ENCODE measurements at places on chromosomes 7 and 10. TPM values are rescaled to one million over a fixed set of nuclear protein-coding genes. Genes with fewer than 3 reads are reported as not detected.

- DNase-seq: no peak
- H3K4me3 ChIP-seq: no peak overlapping the region
These were observed 443.0 kb upstream of the MKI67 start for GRCh38 chr10:128568990-128569945.

GRCh38 chr10:117731121-117731791 lies 188.7 kb downstream of the EMX2 start:
- H3K4me3 ChIP-seq: no peak overlapping the region
- DNase-seq: no peak
- no peaks in the 10 kb centered on the region for H3K36me3 ChIP-seq
- H3K27ac ChIP-seq: no peak overlapping the region
- no peaks in the 10 kb centered on the region for H3K4me1 ChIP-seq
- H3K27me3 ChIP-seq: peaks cover 5% of the 10 kb centered on the region

DNA sequence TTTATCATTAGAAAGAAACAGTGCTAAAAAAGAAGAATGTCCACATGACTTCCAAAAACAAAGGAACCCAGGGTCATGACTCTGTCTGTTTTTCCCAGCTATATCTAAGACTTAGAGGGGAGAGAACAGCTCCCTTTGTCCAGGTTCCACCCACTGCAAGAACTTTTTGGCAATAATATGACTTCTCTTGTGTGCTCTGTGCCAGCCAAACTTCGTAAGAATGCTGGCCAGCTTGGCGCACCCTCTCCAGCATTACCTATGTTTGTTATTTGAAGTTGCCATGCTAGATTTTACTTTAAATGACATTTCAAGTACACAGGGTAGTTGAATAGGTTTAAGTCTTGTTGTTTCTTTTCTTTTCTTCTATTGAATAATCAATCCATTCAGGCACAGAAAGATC lies 371.4 kb downstream of the KCNMA1 start:
- H3K4me1 ChIP-seq: peaks cover 30% of the 10 kb centered on the region
- peak; percentile 61 for DNase-seq
- no peaks in the 10 kb centered on the region for H3K36me3 ChIP-seq
- H3K4me3 ChIP-seq: no peak overlapping the region

DNA sequence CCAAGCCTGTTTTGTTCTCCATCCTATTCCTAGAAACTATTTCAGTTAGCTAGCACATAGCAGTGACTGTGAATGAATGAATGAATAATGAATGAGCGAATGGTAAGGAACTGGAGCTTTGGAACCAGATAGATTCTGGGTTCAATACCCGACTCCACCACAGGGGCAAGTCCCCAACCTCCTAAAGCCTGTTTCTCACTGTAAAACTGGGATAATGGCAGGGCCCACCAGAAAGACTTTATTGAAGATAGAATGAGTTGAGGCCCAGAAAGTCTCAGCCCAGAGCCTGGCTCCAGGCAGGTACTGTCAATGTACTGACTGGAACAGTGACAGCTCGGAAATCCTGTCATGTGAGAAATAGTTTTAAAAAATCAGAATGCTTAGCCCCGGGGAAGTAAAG lies 1.1 kb upstream of the CDH23 start:
- no peak for DNase-seq
- no peaks in the 10 kb centered on the region for H3K4me1 ChIP-seq
- no peaks in the 10 kb centered on the region for H3K36me3 ChIP-seq
- H3K4me3 ChIP-seq: no peak overlapping the region

DNA sequence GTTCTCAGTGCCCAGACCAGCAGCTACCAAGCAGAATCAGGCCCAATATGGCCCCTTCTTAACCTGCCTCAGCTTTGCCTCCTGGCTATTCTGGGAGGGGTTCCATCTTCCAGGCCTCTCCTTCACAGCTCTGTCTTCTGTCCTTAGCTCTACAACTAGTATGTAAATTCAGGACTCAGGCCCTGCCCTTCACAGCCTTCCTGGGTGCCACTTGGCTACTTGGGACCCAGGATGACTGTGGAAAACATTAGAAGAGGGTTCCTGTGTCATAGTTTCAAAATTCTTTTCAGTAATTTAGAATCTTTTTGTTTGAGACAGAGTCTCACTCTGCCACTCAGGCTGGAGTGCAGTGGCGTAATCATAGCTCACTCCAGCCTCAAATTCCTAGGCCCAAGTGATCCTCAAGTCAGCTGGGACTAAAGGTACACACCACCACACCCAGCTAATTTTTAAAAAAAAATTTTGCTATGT lies 33.2 kb upstream of the PAPSS2 start:
- no peak overlapping the region for H3K4me3 ChIP-seq
- H3K4me1 ChIP-seq: no peaks in the 10 kb centered on the region
- H3K36me3 ChIP-seq: no peaks in the 10 kb centered on the region
- H3K27me3 ChIP-seq: no peaks in the 10 kb centered on the region

GRCh38 chr7:10889266-10889898 lies 84.3 kb upstream of the PHF14 start:
- H3K4me1 ChIP-seq: no peaks in the 10 kb centered on the region
- no peak overlapping the region for H3K4me3 ChIP-seq
- no peak overlapping the region for H3K27ac ChIP-seq
- no peak for DNase-seq

DNA sequence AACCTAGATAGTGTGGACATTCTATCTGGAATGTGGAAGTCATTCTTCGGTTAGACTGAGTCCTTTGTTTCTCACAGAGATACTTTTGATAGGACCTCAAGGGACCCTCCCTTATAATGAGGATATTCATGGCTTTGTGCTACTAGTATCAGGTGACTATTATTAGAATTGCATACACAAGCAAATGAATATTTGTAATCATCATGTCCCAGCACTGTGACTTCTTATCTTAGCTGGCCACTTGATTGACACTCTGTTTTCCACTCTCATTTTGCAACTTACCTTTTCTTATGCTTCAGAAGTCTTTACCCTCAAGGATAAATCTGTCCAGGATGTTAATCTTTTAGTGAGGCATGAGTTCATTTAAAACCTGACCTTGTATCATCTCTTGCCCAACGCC lies 268.2 kb upstream of the FZD1 start:
- H3K36me3 ChIP-seq: no peaks in the 10 kb centered on the region
- no peak for DNase-seq
- H3K27me3 ChIP-seq: no peaks in the 10 kb centered on the region
- H3K4me1 ChIP-seq: no peaks in the 10 kb centered on the region
- H3K27ac ChIP-seq: no peak overlapping the region

DNA sequence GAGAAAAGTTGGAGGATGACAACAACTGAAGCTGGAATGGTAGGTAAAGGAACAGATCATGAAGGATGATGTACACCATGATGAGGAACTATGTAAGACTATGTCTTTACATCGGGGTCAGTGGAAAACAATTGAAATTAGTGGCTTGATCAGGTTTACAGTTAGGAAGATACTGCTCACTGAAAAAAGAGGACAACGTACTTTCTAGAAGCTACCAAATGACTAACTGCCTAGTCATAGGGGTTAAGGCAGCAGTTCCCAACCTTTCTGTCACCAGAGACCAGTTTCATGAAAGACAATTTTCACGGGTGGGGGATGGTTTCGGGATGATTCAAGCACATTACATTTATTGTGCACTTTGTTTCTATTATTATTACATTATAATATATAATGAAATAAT lies 91.6 kb upstream of the ANKRD1 start:
- no peaks in the 10 kb centered on the region for H3K4me1 ChIP-seq
- H3K27me3 ChIP-seq: no peaks in the 10 kb centered on the region
- no peak overlapping the region for H3K27ac ChIP-seq

DNA sequence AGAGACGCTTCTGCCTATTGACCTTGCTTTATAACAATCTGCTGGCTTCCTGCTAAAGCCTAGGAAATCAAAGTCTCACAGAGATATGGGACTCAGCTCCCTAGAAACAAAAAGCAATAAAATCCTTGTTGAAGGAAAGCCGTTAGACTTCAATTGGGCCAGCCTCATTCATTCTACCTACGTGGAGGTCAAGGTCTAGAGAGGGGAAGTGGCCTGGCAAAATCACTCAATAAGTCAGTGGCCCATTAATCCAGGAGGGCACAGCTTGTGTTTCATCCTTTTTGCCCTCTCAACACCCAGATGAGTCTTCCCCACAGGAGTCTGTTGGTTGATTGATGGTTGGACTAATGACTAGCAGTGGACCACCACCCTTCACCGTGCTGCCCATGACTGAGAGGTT lies 40.5 kb upstream of the ACSL5 start:
- peaks cover 4% of the 10 kb centered on the region for H3K4me1 ChIP-seq
- H3K27ac ChIP-seq: no peak overlapping the region
- no peaks in the 10 kb centered on the region for H3K27me3 ChIP-seq

DNA sequence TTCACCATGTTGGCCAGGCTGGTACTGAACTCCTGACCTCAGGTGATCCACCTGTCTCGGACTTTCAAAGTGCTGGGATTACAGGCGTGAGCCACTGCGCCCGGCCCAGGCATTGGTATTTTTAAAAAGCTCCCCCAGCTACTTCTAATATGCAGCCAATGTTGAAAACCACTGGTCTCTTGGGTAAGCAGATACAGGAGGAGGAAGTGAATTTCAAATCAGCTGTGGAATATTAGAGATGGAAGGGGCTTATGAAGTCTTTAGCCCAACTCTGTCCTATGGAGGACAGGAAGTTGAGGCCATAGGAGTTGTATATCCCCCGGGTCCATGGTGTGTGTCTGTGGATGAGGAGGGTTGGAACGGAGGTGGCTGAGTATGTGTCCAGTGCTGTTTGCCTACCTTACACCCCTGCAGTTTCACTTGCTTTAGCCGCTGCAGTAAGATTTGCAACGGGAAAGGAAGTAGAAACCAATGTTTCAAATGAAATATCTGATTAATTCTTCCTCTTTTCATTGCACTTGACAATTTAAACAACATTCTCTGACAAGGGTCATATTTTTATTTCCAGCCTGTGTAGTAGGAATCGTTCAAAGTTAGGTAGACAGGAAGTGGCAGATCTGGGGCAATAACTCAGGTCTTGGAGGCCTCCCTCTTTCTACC lies 3.4 kb downstream of the PDE6C start:
- H3K27ac ChIP-seq: no peak overlapping the region
- no peaks in the 10 kb centered on the region for H3K27me3 ChIP-seq
- DNase-seq: no peak
- H3K4me3 ChIP-seq: no peak overlapping the region
- H3K4me1 ChIP-seq: no peaks in the 10 kb centered on the region

DNA sequence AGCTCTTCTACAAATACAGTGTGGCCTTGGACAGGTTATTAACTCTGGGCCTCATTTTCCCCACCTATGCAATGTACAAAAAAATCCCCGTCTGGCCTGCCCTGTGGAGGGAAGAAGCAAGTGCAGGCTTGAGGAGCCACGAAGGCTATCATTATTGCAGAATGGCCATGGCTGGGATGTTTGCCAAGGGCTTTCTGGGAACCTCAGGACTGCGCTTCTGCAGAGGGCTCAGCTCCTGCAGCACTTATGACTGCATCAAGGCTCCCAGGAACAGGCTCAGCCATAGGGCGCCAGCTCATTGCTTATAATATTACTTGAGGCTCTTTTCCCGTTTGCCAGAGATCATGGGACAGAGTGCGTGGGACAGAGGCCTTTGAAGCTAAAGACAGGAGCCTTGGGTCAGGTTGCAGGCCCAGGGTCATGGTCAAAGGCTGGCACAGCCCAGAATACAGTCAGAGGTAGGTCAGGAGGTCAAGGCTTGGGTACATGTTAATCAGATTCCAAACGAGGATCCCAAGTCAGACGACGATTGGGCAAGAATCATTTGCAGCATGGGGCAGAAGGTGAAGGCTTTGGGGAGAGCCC lies 20.6 kb upstream of the C10orf105 start:
- DNase-seq: no peak
- H3K4me3 ChIP-seq: no peak overlapping the region
- no peaks in the 10 kb centered on the region for H3K36me3 ChIP-seq
- H3K4me1 ChIP-seq: no peaks in the 10 kb centered on the region
- H3K27ac ChIP-seq: no peak overlapping the region

DNA sequence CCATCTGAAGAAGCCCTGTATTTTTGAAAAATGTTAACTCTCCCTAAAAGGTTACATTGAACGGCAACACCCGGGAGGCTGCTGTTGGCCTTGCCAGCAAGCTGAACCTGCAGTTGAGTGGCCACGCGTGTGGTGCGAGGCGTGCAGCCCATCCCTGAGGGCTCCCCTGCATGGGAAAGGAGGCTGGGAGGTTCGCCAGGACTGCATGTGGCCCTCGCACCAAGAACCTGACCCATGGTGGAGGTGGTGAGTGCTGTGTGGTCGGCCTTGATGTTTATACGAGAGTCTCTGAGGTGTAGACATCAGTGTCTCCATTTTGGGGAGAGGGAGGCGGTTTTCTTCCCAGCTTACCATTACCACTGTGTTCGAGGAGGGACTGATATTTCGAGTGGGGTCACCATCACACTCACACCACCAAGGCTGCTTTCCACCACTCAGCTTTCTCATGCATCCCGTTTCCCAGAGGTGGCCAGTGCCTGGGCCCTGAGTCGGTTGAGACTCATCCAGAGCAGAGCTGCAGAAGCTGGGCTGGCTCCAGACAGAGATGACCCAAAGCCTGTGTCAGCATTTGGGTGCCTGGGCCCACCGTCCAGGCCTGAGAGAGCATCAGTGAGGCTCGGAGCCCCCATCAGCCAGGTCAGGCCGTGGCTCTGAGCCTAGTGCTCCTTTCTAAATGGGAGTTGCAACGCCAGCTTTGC lies 222.6 kb downstream of the EBF3 start:
- no peaks in the 10 kb centered on the region for H3K4me1 ChIP-seq
- no peaks in the 10 kb centered on the region for H3K36me3 ChIP-seq
- no peaks in the 10 kb centered on the region for H3K27me3 ChIP-seq
- DNase-seq: no peak
- no peak overlapping the region for H3K27ac ChIP-seq

DNA sequence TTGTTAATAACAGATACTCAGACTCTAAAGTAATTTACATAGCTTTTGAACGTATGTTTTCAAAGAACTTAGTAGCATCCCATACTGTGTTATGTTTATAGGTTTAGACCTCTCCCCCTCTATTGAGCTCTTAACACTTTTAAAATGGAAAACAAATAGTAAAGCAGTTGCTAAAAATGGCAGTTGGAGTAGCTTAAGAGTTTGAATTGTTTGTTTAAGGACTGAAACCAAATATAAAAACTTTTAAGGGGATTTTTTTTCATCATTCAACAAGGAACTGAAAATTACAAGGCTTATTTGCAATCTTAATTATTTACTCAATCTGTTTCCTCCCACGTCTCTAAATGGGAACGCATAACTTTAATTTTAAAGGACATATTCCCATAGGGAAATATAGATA lies 1.6 kb upstream of the SPAG6 start:
- no peak overlapping the region for H3K27ac ChIP-seq
- H3K4me1 ChIP-seq: peaks cover 3% of the 10 kb centered on the region
- DNase-seq: no peak
- H3K36me3 ChIP-seq: no peaks in the 10 kb centered on the region
- peaks cover 48% of the 10 kb centered on the region for H3K27me3 ChIP-seq
- H3K4me3 ChIP-seq: no peak overlapping the region

DNA sequence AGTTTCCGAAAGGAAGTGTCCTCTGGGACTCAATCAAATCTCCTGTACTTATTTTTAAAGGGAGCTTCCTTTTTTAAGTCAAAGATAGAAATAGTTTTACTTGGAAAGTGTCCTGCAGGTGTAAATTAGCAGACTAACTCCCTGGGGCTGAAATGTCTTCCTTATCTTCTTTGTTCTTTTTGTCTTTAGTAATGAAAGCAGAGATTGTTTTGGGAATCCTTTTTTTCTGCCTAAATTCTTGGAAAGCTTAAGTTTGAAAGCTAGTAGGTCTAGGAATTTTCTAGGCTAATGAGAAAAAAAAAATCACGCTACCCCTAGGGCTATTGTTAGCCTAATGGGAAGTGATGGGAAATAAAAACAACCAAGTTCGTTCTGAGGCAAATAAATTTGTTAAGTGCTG lies 139.1 kb upstream of the CSTF2T start:
- no peak for DNase-seq
- no peak overlapping the region for H3K4me3 ChIP-seq
- H3K27ac ChIP-seq: no peak overlapping the region
- no peaks in the 10 kb centered on the region for H3K27me3 ChIP-seq

GPR15LG gene
- total RNA-seq: not detected

GARS1 gene
- total RNA-seq: 49.3 TPM

BRAT1 gene
- 11.1 TPM for total RNA-seq
